ENCODE measurements at places on chromosomes 7 and 10.

- DNase-seq = no peak
Observed at GRCh38 chr10:100303724-100304319, 17.3 kb upstream of the BLOC1S2 start.

DNA sequence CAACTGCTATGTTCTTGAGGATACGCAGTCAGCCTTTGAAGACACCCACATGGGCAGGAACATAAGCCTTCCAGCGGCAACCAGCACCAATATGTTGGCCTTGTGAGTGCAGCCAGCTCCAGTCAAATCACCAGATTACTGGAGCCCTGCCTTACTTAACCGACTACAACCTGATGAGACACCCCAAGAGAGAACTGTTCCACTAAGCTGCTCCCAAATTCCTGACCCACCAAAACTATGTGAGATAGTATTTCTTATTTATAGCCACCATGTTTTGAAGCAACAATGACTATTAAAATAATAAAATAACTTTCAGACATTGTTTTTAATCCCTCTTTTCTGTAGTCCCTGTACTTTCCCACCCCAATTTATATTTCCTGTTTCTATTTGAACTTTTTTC, 179.6 kb downstream of the ADK start:
- DNase-seq = no peak

GRCh38 chr10:125823663-125824251, 411 bp downstream of the BCCIP start:
- no peak for DNase-seq

- DNase-seq = no peak
Observed at GRCh38 chr10:58488921-58489320, 23.8 kb upstream of the BICC1 start.

Data from HFF-Myc (cell line).